Activated naive CD4-positive, alpha-beta T cell treated with anti-CD3 and anti-CD28 coated beads, Interleukin-2, amount 50 U/mL, for 16 hours (primary cell): ENCODE measurements at places on chromosomes 12 and 14.

DNA sequence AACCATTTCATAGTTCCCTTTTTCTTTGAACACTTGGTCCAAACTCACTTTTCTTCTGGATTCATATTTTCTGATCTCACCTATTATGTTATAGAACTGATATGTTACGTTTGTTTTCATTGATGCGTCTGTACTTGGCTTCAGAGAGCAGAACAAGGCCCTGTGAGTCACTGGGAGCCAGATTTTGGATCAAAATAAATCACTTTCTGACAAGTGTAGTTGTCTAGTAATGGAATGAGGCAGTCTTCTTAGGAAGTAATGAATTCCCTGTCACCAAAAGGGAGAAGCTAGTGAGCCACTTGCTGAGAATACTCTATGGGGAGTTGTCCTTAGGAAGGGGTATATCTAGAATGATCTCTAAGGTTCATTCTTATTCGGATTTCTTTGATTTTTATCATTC is 10.2 kb downstream of the BICD1 start:
- no peak for DNase-seq

DNA sequence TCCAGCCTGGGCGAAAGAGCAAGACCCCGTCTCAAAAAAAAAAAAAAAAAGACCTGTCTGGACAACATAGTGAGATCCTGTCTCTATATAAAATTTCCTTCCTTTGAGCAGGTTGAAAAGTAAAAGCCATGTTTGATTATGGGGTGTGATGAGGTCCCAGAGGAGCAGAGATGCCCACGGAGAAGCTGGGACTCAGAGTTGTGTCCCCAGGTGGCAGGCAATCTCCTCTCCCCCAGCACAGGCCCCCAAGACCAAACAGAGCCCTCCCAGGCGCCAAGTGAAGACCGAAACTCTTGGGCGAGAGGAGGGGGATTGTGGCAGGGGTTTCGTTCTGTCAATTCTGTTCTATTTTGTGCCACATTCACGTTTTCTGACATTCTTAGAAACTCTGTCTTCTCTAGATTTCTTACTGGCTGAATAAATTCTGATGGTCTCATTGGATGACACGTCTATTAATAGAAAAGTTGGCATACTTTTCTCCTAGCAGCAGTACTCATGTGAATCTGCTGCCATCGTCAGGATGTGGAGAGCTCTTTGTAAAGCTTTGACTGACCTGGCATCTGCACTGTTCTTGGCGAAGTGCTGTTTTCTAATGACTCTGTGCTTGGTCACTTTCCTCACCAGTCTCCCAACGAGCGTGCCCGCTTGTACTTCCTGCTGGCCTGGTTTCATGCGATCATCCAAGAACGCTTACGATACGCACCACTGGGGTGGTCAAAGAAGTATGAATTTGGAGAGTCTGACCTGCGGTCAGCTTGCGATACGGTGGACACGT is 43.4 kb downstream of the HSP90AA1 start:
- no peak for DNase-seq

DNA sequence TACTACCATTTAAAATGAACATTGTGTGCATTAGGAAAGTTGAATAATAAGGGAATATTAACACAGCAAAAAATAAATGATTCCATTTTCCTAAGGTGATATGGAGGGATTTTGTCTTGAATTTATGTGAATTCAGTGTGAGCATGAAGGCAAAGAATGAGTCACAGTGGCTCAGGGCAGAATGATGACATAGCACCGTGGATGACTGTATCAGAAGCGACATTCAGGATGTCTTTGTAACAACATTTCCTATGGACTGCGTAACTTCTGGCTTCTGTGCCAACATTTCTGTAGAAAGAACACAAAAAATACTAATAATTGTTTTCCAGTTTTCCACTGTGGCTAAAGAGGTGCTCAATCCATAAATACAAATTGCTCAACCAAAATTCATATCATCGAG is 54.6 kb downstream of the TTC8 start:
- no peak for DNase-seq

- DNase-seq: no peak
Observed at GRCh38 chr14:58133739-58134138, 18.3 kb downstream of the ARMH4 start.

GRCh38 chr12:130879212-130879686 is 7.4 kb downstream of the RAN start:
- DNase-seq: no peak

DNA sequence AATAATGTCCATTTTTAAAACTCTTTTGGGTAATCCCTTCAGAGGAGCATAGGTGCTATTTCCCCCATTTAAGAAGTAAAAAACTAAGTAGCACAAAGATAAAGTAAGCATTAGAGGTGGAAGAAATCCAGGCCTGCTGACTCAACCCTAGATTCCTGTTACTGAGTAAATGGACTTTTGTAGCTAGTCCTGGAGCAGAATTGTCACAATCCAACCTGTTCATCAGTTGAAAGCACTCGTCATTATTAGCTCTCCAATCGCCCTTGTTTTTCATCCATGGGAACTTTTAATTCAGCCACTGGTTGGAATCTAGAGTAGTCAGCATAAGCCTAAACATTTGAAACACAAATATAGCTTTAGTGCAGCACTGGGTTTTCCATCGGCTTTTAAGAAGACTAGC is 139.5 kb upstream of the AMIGO2 start:
- no peak for DNase-seq

GRCh38 chr12:50057896-50058670 is 687 bp downstream of the ASIC1 start:
- no peak for DNase-seq

DNA sequence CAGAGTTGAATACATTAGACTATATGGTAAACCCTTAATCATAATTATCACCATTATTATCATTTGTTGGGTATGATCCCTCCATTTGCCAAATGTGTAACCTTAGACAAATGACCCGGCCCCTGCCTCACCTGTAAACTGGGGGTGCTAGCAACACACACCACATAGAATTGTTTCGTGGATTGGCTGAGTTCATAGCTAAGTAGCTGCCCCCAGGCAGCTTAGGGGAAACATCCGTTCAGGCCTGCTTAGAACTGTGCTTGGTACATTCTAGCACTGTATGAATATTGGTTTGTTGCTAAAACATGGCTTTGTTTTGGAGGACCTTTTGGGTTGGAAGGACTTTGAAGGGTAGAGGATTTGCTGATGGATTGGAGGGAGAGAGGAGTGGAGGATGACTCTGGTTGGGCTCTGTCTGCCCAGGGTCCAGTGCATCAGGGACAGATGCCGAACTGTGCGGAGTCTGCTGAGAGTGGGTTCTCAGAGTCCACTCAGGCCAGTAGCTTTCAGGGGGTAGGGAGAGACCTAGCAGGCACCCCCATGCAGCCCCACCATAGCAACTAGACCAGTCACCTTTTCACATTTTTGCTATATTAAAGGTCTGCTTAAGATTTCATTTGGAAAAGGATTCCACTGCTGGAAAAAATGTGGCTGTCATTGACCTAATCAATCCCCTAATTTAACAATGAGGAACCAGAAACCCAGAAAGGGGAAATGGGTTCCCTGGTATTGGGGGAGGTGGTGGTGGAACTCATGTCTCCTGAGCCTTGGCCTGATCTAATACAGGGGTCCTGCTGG is 2.2 kb downstream of the RIN3 start:
- DNase-seq: no peak

- DNase-seq: no peak
Observed at GRCh38 chr14:92552066-92552465, 38.5 kb downstream of the RIN3 start.

DNA sequence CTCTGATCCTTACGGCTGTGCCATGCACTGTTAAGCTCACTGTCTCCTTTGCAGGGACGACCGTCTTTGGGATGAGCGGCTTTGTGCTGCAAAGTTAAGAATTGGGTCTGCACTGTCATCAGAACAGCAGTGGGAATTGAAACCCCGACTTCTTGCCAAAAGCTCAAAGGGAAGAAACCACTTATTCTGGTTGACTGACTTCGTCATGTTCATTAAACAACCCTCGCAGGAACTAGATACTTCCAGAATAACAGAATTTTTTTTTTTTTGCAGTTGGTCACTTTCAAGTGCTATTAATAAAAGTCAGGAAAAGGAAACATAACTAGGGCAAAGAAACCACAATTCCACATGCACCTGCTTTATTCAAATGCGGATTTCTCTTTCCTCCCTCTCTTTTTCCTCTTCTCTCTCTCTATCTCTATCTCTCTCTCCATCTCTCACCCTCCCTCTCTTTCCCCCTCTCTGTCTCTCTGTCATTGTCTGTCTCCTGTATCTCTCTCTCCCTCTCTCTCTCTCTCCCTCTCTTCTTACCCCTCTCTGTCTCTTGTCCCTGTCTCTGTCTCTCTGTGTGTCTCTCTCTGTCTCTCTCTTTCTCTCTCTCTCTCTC is 12.3 kb upstream of the GLT1D1 start:
- no peak for DNase-seq

- no peak for DNase-seq
Observed at GRCh38 chr12:57190037-57190436, 26.6 kb upstream of the NXPH4 start.

DNA sequence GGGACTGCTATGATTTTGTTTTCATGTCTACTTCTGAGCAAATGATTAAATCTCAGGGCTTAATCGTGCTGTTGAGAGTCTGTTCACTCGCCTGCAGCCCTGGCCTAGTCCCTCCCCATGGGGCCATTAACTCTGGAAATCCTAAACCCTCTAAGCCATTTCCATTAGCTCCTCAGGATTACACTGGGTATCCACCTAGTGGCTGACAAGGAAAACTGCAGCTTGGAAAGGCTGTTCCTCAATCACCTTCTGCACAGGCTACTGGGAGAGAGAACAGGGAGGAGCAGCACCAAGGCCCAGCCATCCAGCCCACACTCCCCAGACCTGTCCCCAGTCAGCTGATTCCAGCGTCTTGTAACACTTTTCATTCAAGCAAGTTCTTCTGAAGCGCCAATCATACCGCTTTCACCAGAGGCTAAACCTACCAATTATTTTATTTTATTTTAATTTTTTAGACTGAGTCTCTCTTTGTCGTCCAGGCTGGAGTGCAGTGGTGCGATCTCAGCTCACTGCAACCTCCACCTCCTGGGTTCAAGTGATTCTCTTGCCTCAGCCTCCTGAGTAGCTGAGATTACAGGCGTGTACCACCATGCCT is 48.7 kb downstream of the NEUROD4 start:
- no peak for DNase-seq

DNA sequence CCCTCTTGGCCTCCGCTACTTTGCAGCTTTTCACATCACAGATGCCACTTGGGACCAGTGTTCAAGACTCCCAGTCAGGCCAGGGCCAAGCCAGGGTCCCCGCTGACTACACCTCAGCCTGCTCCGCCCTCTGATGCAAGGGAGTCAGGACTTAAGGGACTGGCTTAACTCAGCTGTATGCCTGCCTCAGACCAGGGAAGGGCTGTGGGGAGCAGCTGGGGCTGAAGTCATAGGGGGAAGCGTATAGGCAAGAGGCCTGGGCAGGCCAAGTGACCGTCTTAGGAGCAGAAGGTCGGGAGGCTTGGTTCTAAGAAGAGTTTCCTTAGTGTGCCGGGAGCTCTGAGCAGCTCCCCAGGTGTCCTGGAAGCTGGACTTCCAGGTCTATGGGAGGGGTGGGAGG is 21.9 kb downstream of the KDM2B start:
- no peak for DNase-seq

- no peak for DNase-seq
Observed at GRCh38 chr12:19761463-19761862, 322.2 kb downstream of the AEBP2 start.

DNA sequence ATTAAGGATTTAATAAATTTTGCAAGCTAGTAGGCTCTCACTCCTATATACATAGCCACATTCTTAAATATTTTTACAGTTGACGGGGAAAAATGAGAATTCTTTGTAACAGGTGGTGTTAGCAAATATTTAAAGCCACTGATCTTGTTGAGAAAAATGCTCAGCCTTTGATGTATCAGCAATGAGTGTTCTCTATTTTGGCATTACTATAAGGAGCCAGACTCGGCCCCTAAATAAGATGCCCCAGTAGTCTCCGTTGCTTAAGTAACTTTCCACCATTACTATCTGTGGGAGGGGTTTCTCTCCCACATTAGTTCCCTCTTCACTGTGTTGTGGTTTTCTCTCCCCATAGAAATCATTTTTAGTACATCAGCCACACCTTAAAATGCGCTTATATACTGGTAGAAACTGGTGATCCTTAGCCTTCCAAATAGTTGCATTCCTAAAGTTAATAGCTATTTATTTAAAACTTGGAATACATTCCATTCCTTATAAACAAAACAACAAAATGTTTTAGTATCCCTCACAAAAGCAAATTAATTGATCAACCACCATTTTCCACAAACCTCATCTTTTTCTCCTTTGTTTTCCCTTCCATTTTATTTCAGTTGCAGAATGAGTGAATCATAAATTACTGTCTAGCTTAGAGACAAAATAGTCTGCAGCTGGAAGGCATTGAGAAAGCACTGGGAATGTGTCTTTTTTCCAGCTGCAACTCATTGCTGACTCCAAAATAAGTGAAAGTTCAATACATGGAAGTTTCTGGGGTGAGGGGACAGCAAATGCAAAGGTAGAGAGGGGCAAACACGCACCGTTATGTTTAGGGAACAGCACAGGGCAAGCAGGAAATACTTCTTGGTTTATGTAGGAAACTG is 84.7 kb upstream of the FERMT2 start:
- no peak for DNase-seq

GRCh38 chr14:24032727-24033418 is 18.9 kb upstream of the CARMIL3 start:
- DNase-seq: no peak

DNA sequence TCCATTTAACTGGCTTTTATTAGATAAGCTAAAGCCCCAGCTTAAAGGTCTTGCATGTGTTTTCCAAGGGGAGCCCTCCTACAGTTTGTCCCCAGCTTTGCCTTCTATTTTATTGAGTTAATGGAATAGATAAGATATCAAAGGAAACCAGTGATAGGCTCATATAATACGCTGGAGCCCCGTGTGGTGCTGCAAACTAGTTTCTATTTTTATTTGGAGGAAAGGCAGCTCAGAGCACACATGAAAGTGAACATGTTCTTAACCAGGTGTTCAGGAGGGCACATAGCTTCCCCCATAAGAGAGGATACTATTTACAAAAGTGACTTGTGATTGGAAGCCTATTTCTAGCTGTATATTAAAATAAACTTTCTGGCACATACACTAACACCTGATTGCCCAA is 251.7 kb downstream of the PDZRN4 start:
- no peak for DNase-seq

DNA sequence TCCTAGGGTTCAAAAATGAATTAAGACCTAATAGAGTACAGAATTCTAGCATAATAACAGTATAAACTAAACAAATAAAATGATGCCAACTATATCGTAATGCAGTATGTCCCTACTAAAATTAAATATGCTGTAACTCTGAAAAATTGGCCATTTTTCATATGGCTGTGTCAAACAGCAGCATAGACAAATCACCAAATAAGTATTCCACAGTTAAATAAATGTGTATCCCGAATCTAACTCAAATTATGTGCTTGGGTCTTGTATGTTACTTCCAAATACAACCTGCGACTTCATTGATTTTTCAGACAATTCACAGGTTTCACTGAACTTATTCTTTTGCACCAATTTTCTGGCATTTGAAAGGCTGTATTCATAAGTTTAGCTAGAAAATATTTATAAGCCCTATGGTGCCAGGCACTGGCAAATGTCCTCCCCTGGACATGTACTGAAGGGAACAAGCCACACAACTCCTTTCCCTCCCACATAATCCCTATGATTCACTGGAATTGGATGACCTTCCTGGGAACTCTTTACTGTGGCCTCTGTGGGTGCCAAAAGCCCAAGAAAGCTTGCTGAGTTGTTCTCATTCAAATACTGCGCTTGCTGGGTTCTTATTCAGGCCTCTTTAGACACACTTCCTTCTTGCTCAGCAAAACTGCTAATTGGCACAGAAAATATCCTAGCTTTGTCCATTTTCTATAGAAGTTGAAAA is 108.8 kb downstream of the KITLG start:
- no peak for DNase-seq
